Stimulated activated CD8-positive, alpha-beta memory T cell treated with anti-CD3 and anti-CD28 coated beads, Interleukin-15, amount 100 ng/mL, for 4 hours (primary cell): ENCODE measurements at places on chromosomes 3 and 15.

- no peak for DNase-seq
Observed at GRCh38 chr3:173892547-173892946, 495.0 kb downstream of the NLGN1 start.

- no peak for DNase-seq
Observed at GRCh38 chr3:127061641-127062040, 78.7 kb downstream of the PLXNA1 start.

GRCh38 chr3:153958635-153959595 lies 162.3 kb upstream of the ARHGEF26 start:
- DNase-seq = no peak

DNA sequence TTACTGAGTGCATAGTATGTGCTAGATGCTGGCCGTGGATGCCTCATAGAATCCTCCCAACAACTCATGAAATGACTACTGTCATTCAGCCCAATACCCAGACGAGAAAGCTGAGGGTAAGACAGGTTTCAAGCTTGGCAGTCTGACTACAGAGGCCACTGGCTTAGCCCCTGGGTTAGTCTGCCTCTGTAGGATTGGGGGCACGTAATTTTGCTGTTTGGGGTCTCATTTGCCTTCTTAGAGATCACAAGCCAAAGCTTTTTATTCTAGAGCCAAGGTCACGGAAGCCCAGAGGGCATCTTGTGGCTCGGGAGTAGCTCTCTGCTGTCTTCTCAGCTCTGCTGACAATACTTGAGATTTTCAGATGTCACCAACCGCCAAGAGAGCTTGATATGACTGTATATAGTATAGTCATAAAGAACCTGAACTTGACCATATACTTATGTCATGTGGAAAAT lies 1.0 kb upstream of the CCR5 start:
- DNase-seq = no peak

DNA sequence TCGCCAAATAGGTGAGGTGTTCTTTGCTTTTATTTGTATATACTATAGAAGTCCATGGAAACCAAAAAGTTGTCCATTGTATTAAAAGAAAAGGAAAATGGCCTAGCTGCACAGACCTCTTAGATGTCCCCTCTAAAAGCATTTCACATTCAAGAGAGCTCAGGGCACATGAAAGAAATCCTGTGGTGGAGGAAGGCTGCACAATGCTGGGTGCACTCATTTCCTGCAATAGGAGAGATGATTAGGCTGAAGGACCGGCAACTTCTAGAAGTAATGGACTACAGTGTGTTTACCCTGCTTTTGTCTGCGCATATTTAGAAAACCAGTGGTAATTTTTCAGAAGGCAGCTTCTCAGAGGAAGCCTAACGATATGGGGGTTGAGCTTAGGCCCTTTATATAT lies 25.4 kb downstream of the PPM1L start:
- DNase-seq = no peak

DNA sequence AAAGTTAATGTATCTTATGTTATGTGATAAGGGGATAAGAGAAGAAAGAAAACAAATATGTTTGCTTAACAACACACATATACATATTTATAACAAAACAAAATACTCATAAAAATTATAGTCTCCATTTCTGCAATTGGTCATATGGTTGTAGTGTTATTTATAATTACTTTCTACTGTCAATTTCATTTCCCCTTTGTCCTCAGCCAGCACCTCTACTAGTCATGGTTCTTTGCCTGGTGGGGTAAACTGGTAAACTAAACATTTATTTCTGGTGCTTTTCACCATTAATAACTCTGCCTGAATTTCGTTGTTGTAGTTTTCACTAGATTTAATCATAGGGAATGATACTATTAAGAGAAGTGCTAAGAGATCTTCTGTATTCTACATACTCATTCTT lies 88.0 kb upstream of the ALCAM start:
- DNase-seq = no peak

GRCh38 chr15:66226736-66227135 lies 26.8 kb downstream of the MEGF11 start:
- no peak for DNase-seq

GRCh38 chr15:62296756-62297507 lies 131.8 kb upstream of the C2CD4B start:
- DNase-seq = no peak
